ENCODE measurements at places on chromosomes 11 and 22.

DNA sequence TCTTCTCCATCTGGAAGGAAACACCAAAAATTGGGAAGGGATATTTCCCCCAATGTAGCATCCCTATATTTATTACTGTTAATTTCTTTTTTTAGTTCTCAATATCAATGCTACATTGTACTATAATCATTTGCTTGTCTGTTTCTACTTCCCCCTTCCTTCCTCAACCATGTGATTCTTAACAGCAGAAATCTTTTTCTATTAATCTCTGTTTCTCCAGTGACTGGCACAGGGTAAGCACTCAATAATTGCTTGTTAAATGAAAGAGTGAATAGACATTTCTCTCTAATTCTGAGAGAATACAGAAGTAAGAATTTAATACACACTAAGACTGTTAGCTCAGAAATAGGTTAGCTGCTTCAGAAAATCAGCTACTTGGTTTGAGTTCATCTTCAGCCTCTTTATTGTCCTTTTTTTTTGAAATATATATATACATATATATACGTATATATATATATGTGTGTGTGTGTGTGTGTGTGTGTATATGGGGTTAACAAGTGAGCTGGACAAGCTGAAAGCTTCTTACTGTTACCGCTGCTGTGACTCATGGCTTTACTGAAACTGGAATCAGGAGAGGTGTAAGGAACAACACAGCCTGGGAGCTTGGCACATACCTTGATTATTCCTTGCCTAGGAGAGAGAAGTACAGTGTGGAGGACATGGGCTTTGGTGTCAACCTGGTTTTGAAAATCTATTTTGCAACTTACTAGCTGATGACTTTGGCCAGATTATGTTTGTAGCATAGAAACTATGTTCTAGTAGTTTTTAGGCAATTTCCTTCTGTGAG, 26.2 kb upstream of the PDE3B start:
- DNase-seq, result no peak

DNA sequence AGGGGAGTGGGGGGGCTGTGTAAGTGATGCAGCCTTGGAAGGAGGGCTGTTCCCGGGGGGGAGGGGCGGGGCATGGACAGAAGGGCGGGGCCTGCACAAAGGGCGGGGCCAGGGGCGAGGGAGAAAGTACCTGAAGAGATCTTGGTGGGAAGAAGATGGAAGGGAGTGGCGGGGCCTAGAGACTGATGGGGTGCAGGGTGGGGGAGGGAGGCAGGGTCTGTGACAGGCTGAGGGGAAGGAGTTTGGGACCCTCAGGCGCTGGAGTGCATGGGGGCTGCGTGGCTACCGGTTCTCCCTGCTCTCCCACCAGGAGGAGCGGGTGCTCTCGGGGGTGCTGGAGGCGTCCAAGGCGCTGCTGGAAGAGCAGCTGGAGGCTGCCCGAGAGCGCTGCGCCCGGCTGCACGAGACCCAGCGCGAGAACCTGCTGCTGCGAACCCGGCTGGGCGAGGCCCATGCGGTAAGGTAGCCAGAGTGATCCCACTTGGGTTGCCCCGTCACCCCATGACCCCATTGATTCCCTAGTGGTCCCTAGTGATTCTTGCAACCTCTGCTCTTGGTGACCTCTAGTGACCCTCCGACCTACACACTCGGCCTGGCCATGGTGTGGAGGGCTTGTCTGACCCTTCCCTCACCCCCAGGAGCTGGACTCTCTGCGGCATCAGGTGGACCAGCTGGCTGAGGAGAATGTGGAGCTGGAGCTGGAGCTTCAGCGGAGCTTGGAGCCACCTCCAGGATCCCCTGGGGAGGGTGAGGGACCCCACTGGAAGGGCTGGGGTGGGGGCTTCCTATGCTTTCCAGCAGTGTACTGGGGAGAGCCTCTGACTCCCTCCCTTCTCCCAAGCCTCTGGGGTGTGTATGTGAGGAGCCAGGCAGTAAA, 3.1 kb downstream of the CCDC88B start:
- DNase-seq, result no peak

DNA sequence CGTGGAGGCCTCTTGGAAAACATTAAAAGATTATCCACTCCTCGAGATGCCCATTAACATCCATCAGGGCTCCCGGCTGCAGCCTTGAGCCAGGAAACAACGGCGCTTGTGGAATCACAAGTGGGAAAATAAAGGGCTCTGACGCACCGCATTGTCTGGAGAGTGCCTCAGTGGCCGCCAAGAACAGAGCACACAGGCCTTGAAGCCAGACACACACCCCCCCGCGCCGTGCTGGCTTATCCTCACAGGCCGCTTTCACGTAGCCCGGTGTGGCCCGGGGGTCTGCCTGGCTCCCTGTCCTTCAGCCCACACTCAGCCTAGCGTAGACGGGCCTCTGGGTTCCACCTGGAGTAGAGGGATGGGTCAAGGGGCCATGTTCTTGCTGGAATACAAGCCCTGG, 1020.5 kb downstream of the BRD1 start:
- DNase-seq, result no peak

DNA sequence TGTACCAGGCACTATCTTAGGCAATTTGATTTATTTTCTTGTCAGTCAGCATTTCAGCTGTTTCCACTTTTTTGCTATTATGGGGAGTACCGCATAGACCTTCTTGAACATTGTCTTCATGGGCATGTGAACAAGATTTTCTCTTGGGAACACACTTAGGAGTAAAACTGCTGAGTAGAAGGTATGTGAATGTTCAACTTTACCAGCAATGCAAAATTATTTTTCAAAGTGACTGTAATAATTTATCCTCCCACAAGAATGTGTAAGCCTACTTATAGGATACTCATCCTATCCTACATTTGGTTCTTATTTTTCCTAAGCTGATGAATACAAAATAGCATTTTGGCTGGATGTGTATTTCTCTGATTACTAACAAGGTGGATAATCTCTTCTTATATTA, 132.0 kb upstream of the NAV2 start:
- DNase-seq, result no peak

DNA sequence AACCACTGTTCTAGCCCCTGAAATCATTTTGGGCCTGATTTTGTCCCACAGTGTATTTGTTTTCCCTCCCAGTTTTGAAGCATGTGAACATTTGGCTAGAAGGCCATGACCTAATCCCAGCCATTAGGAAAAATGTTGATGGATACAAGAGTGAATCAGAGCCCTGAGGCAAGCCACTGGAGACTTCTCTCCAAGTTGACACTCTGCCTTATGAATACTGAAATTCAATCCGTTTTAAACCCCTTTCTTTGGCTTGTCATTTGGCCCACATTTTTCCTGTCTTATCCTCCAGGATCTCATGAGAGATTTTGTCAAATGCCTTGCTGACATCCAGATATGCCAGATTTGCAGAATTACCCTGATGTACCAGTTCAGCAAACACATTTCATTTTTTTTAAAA, 158.8 kb downstream of the FAT3 start:
- no peak for DNase-seq

- DNase-seq, result no peak
Observed at GRCh38 chr11:76753950-76754349, 29.2 kb upstream of the TSKU start.

DNA sequence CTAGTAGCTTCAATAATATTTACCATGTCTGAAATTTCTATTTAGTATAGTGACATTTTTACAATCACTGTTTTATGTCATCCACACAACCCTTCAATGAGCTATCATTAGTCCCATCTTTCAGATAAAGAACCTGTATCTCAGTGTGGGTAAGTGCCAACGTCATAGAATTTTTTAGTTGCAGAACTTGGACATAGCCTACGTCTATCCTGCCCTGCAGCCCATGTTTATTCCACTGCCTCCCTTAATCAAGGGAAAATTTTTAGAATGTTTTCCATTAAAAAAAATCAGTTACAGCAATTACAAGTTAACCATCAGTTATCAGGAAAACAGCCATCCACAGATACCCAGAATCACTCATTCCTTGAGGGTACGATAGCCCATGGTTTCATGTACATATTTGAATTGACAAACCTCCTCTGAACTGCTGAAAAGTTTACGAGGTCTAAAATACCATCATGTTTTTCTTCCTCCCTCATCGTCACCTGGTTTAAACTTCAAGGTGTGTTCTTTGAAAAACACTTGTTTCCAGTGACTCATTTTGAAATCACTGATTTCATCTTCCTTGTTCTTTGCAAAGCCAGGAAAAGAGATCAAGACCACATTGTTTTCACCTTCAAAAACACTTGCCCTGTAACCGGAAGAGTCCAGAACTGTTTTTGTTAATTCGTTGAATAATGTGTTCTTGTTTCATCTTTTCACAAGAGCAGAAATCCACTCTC, 100.9 kb downstream of the FAM76B start:
- DNase-seq, result no peak

- no peak for DNase-seq
Observed at GRCh38 chr11:32918427-32918826, 25.8 kb downstream of the QSER1 start.

GRCh38 chr11:77036398-77036797, 2.2 kb downstream of the B3GNT6 start:
- no peak for DNase-seq

DNA sequence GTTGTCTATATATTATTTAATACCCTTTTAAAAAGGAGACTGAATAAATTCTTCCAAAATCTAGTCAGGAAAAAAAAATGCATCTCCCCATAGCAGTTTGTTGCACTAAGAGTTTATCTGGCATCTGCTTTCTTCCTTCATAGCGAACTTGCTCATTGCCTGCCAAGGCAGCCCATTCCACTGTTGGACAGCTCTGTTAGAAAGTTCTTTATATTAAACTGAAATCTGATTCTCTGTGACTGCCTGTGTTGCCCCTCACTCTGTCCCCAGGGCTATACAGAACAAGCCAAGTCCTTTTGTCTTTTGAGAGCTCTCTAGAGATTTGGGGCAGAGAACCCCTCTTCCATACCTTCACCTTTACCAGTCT, 3.3 kb upstream of the CHRDL2 start:
- DNase-seq, result no peak

- DNase-seq, result no peak
Observed at GRCh38 chr11:13280092-13280722, 2.6 kb downstream of the BMAL1 start.

DNA sequence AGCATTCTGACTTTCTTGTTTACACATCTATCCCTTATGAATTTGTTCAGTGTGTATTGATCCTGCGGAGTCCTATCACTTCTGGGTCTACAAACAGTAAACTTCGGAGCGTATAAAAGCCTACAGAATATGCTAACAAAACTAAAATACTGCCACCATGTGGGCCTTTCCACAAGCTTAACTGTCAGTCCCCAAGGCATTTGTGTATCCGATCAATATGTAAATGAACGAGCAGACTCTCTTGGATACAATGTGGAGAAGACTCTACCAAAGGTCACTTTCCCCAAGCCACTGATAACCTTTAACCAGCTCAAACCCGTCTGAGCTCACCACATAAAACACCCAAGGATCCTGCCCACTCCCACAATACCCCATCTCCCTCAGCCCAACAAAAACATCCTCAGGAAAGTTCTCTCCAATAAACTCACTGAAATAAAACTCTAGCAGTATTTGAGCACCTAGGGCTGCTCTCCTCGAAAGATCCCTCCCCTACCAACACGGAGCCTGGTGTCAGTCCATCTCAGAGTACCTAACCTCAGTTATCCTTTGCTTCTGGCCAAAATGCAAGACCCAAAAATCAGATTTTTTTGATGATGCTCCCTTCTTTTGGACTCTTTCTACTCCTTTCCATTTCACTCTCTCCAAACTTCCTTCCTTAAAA, 17.8 kb downstream of the ADA2 start:
- DNase-seq, result no peak

DNA sequence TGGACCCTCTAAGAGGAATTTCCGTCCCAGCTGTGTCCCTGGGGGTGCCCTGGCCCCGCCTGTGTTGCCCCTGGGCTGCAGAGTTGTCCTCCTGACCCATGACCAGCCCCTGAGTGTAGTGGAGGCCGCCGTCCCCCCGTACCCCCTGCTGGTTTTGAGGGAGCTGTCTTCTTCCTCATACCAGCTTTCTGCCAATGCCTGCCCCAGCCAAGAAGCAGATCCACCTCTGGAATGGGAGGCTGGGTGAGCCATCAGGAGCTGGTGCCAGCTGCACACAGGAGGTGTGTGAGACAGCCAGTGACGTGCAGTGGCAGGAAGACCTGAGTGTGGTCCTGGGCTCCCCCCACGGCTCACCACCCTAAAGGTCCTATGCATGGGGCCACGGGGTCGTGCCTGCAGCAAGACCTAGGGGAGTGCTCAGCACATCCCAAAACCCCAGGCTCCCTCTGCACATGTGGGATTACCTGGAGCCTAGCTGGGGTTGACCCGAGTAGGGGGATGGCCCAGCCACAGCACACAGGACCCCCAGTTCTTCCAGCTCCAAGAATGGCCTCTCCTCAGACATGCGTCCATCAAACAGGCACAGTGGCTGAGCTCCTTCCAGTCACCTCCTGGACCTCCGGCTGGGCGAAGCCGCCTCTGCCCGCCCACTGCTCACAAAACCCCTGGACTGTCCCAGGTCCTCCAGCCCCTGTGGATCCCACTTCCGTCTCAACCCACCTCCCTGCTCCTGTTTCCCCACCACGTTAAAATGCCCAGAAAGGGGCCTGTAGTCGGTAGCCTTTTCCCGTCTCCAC, 647.6 kb downstream of the BRD1 start:
- no peak for DNase-seq

- DNase-seq, result no peak
Observed at GRCh38 chr11:55658608-55659007, 3.4 kb upstream of the OR4C6 start.

GRCh38 chr11:8194956-8195355, 26.1 kb upstream of the RIC3 start:
- no peak for DNase-seq

GRCh38 chr11:113199866-113200265, 114.5 kb upstream of the TTC12 start:
- DNase-seq, result no peak

DNA sequence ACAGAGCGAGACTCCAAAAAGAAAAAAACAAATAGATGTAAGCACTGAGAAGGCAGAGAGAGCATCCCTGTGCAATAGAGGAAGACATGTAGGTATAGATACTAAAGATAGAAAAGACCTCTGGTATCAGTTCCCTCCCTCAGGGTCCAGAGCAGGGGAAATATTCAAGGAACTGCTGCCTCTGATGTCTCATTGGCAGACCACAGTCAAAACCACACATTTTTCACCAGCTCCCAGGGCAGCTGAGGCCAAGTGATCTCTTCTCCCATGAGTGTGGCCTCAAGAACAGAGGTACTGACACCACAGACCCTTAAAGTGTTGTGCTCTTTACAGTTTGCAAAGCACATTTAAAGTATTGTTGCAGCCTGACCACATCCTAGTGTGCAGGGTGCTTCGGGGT, 288.5 kb downstream of the NTM start:
- DNase-seq, result no peak
